ENCODE measurements at places on chromosomes 5 and 9. TPM values are rescaled to one million over a fixed set of nuclear protein-coding genes. Genes with fewer than 3 reads are reported as not detected.

SAXO1 gene
- total RNA-seq, result 0.14 TPM

CD14 gene
- total RNA-seq, result 0.28 TPM

FEM1C gene
- 16.3 TPM for total RNA-seq

BAAT gene
- total RNA-seq, result 0.16 TPM

- no peak for DNase-seq
Observed at GRCh38 chr9:34992376-34992951, 2.9 kb downstream of the DNAJB5 start.

DNA sequence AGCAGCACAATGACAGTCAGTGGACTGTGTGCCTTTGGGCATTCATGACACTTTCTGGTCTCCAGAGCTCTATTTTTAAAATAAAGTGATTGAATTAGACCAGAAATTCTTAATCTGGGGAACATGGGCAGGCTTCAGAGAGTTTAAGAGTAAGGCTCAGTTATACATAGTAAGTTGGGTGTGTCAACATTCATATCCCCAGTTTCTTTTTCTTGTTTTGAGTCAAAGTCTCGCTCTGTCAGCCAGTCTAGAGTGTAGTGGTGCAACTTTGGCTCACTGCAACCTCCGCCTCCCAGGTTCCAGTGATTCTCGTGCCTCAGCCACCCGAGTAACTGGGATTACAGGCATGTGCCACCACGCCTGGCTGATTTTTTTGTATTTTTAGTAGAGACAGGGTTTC is 13.7 kb upstream of the KIF4B start:
- DNase-seq, result no peak

DNA sequence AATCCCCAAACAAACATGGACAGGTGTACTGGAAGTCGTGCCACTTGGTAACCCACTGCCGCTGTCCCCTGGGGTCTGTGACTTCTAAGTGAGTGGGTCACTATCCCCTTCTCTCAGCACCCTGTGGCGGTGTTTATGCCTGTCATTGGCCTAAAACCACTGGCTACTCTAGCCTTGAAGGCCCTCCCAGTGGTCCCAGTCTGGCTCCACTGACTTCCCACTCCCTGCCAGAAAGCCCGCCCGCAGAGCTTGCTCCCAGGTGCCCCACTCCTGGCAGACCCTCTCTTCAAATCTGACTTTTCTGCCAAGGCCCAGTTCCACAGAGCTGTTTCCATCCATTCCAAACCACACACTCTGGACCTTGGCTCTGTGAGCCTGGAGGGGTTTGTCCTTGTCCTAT is 274.5 kb downstream of the HSPA4 start:
- DNase-seq, result no peak

- no peak for DNase-seq
Observed at GRCh38 chr5:133727636-133728035, 115.3 kb upstream of the FSTL4 start.

DNA sequence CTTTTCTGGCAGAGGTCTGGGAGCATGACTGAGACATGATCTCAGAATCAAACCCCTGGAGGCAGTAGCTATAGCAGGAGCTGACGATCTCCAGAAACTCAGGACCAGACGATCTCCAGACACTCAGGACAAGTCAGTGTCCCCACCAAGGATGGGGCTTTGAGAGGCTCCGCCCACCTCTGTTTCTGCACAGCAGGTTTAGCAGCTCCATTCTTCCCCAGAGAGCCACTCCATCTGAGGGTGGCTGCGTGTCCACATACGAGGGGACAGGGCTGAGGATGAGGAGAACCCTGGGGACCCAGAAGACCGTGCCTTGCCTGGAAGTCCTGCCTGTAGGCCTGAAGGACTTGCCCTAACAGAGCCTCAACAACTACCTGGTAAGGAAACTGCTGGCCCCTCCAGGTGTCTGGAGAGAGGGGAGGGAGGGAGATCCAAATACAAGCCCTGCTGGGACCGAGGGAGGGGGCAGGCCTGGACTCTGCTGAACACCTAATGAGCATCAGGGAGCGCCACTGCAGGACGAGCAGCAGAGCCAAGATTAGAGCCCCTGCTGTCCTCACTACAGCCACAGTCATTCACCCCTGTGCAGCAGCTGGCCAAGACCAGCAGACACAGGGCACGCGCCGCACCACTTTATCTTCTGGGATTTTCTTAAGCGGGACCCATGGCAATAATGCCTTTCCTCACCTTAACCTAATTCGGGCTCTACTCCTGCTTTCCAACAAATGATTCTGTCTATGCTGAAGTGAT is at the start of gene GABRP:
Gene GABRP, plus strand, starts transcription at position 228 of the 750 bp plus-strand sequence. CDS start 4,891 bp downstream, outside the sequence.
- no peak for DNase-seq

Measured in neural crest cell (in vitro differentiated cells).